Mammary epithelial cell (primary cell): ENCODE measurements at places on chromosomes 6 and 20.

DNA sequence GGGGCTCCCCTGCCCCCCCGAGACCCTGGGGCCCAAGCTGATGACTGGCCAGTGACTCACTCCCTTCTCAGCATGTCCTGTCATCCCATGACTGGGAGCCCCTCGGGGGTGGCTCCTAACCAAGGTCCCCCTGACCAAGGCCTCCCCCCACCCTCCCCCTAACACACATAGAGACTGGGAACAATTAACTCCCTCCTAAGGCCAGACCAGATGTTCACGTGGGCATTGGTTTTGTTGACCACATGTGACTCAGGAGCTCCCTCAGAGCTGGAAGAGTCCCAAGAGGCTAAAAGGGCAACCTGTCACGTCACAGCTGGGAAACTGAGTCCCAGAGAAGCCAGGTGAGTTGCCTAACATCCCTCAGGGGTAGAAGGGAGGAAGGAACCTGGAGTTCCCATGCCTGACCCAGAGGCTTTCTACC, 10.6 kb upstream of the CCN5 start:
- DNase-seq = no peak

GRCh38 chr20:46400828-46401477, 5.5 kb downstream of the ELMO2 start:
- DNase-seq = no peak

DNA sequence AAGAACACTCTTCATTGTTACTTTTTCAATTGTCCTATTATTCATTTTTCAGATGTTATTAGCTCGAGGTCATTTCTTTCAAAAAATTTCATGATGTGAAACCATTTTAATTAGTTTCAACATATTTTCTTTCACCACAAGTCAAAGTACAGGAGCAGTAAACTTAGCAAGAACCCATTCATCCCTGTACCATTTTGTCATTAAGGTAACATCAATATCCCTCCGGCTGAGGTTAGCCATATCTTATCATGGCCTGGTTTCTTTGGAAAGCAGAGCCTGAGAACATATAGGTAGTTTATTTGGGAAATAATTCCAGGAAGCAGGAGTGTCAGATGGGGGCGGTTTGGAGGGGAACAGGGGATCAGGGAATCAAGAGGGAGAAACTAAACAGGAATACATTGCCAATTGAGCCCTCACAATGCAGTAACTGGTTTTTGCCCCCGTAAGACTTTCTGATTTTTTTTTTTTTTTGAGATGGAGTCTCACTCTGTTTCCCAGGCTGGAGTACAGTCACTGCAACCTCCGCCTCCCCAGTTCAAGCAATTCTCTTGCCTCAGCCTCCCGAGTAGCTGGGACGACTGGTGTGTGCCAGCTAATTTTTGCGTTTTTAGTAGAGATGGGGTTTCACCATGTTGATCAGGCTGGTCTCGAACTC, 83.7 kb downstream of the MKKS start:
- no peak for DNase-seq

DNA sequence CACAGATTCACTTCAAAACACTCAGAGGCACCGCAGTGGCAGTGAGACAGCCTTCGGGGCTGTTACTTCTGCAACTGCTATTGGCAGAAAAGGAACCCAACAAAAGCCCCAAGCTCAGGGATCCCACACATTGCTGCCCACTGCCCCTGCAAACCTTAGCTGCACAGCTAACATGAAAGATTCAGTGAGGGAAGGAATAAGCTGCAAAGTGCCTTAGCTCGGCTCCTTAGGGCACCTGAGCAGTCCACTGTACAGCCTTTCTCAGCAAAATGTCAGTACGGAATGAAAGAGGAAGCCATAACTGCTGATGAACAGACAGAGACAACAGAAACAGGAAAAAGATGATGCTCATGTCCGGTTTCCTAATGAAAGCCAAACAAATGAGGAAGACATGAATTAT, 179.7 kb upstream of the SHLD1 start:
- no peak for DNase-seq

DNA sequence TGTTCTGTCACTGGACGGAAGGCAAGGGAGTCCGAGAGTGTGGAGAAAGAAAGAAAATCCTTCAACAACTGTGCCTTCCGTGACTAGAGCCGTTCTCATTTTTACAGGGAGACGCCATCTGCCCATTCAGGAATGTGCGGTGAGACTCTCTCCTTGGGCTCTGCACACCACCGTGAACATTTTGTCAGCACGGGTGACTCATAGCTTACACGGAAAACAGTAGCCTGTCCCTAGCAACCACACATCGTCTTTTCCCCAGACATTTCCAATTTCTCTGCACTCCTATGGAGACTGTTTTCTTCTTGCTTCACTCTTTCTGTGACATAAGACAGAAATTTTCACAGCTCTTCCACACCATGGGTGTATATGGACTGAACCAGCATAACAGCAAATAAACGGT, 55.1 kb downstream of the TBXT start:
- no peak for DNase-seq

DNA sequence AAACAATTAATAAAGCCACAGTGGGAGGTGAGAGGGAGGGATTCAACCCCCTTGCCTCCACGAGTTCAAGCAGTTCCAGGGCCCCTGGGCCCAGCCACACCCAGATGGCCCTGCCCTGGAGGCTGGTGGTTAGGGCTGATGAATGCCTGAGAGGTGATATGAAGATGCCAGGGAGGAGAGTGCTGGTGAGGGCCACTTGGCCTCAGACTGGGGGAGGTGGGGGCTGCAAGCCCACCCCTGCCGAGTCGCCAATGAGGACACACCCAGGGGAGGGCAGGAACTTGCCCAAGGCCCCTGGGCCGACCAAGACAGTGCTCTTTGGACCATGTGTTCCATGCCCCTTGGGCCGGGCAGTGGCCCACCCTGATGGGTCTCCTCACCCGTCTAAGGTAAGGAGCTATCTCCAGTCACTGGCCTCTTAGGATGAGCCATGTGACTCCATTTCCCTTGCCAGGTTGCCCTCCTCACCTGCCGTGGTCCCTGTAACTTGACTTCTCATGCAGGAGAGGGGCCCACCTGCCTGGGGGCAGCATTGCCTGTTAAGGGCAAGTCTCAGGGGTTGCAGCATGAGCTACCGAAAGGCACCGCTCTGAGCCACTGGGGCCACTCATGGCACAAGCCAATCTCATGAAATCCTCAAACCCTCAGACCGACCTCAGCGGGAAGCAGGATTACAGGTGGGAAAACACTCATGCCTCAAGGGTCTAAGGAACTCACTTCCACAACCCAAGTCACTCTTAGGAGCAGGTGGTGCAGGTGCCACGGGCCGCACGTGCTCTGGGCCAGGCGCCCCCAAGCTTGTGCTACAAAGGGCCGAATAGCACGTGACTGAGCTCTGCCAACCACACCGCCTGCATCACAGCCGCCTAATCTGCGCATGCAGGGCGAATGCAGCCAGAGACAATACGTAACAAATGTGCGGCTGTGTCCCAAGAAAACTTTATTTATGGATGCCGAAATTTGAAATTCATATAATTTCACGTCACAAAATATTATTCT, 147.4 kb upstream of the MLN start:
- DNase-seq = no peak

GRCh38 chr6:165034271-165034741, 275.1 kb downstream of the C6orf118 start:
- DNase-seq = no peak

DNA sequence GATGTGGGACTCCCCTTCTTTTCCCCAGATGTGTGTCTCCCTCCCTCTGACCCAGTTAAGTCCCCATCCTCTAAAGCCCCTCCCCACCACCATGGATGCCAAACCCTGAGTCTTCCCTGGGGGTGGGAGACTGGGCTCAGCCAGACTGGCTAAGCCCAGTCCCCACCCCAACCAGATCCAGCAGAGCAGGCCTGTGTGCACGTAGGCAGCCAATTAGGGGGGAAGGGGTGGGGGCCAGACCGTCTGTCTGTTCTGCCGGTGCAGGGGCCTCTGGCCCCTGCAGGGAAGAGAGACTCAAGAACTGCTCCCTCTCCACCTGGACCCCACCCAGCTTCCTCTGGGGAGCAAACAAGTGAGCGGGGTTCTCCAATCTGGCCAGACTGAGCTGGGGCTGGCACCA, 605 bp downstream of the COX4I2 start:
- DNase-seq = no peak

DNA sequence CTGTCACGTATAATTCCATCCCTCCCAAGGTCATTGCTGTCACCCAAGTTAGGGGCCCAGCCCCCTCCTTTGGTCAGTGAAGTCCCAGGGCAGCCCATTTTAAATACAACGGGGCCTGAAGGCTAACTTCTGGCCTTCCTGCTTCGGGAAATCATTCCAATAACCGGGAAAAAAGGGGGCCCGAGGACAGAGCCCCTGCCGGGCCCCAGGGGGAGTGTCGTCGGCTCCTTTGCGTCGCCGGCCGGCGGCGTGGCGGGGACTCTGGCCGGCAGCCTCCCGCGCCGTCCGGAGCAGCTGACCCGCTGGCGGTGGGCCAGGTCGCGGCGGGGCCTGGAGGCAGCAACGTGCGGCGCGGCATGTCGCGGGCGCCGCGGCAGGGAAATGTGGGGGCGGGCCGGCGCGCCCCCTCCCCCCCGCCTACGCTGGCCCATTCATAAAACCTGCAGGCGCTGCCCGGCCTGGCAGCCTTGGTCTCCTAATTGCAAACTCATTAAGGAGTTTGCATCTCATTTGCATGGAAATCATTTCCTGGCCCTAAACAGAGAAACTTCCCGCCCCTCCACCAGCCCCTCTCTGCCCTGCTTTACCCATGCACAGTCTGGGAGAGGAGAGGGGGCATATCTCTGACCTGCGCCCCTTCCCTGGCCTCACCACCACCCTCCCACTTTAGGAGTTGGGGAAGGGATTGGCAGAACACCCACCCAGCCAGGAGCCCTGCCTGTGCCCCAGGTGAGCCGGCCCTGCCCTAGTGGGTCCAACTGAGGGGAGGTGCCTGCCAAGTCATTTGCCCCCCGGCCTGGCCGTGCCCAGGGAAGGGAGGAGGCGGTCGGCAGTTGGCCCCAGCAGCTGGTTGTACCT, 50.7 kb downstream of the MRPL14 start:
- DNase-seq = no peak

GRCh38 chr6:139939189-139939979, 564.9 kb upstream of the CITED2 start:
- DNase-seq = no peak

DNA sequence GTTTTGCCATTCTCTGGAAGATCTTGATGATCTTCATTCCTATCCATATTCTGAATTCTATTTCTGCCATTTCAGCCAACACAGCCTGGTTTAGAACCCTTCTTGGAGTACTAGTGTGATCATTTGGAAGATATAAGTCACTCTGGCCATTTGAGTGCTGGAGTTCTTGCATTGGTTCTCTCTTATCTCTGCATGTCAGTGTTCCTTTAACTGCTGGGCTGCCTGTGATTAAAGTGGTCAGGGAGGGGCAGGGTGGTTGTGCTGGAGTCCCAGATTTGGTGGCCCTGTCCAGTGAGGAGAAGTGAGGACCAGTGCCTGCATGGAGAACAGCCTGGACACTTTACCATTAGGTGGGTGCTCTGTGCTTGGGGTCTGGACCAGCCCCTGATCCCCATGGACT, 173.0 kb downstream of the SOD2 start:
- DNase-seq = no peak

DNA sequence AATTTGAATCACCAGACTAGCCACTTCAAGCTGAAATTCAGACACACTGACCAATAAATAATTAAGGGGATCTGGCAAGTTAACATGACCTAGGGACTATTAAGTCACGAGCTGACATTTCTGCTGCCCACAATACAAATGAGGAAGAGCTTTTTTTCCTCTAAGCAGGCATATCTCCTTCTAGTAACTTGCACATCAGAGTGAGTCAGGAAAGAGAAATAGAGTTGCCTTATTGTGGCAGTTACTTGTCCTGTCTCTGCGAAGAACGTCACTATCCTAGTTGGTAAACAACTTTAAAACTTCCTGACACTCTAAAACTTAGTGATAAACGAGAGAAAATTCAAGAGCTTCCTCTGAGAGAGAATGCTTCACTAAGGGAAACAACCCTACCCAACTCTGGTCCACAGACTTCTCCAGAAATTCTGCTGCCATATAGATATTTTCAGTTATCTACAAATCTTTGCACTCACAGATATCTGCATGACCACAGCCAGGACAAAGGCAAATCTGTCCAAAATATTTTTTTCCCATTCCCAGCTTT, 4.2 kb downstream of the PLA2G7 start:
- no peak for DNase-seq

DNA sequence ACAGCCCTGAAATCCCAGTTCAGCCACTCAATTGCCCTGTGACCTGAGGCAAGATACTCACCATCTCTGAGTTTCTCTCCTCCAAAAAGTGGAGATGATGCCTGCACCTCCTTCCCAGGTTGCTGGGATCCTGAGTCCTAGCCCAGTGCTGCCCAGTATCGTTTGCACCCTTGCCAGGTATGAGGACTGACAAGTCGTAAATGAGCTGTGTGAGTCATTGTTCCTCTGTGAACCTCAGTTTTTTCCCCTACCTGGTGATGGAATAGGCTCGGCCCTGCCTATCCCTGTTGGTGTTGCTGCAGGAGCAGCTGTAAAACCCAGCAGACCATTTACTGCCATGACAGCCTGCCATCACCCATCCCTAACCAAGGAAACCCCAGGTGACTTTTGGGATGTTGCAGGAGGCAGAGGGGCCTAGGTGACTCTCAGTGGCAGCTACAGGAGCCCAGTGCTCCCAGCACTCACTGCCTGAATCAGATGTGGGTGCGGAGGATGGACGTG, 229.3 kb downstream of the SYNDIG1 start:
- peak; percentile 67 for DNase-seq

GRCh38 chr20:24406750-24407149, 62.7 kb upstream of the SYNDIG1 start:
- DNase-seq = peak; percentile 78

- peak; percentile 20 for DNase-seq
Measured at GRCh38 chr6:163579880-163580295, 165.4 kb downstream of the QKI start.

DNA sequence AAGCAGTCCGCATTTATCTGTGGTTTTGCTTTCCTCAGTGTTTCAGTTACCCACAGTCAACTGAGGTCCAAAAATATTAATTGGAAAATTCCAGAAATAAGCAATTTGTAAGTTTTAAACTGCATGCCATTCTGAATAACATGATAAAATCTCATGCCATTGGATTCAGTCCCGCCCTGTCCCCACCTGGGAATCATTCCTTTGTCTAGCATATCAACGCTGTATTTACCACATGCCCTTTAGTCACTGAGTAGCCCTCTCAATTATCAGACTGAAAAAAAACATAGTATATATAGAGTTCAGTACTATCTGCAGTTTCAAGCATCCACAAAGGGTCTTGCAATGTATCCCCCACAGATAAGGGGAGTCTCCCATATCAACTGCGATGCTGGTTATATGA, 17.1 kb downstream of the RANBP9 start:
- DNase-seq = no peak

- peak; percentile 71 for DNase-seq
Measured at GRCh38 chr20:50848341-50848808, 53.5 kb downstream of the BCAS4 start.

GRCh38 chr6:108434222-108434621, 126.5 kb upstream of the FOXO3 start:
- no peak for DNase-seq

- peak; percentile 57 for DNase-seq
Measured at GRCh38 chr6:56868687-56869086, 86.2 kb upstream of the BEND6 start.

DNA sequence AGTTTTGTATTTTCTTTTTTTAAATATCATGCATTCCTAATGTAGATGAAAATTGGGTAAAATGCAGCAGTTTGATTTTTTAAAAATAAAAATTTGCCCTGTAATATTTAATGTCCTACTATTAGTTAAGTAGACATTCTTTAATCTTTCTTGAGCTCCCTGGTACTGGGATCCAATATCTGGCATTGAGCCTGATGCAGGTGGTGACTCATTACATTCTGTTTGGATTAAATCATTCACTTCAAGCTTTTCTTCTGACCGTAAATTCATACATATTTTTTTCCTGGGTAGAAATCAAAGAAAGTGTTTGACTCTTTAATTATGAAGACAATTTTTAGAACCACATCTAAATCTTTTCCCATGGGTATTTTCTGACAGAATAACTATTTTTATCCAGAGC, 768.8 kb upstream of the SLC35B3 start:
- DNase-seq = peak; percentile 75
